ENCODE measurements at places on chromosomes 11 and 22.

DNA sequence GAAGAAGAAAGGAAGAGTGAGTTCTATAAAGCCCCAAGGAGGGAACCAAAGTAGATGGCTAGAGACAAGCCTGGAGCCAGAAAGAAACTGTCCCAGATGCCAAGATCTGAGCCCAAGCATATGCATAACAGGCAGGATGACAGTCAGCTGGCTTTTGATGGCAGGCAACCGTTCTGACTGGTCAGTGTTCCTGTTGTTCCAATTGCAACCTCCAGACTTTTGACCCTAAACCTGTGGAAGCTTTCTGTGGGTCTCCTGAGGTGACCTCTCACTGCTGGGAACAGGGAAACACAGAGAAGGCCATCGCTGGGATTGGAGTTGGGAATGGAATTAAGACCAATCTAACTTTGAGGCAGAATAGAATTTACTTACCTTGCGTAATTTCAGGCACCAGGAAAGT lies 21.6 kb upstream of the NNMT start:
- DNase-seq, result no peak

DNA sequence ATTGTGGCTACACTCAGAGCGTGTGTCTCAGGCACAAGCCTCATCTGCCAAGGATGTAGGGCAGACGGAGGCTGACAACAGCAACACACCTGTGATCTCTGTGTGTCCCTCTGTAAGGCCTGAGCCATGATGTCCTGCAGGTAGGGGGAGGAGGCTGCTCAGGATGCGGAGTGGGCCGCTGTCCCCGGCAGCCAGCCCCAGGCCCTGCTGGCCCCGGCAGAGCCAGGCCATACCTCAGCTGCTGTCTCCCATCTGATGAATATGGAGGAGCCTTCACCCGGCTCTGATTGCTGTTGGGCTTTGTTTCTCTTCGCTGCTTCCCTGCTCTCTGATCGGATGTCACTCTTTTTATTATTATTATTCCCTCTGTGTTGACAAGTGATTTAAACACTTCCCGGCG lies 83.6 kb upstream of the NCAM1 start:
- DNase-seq, result no peak

DNA sequence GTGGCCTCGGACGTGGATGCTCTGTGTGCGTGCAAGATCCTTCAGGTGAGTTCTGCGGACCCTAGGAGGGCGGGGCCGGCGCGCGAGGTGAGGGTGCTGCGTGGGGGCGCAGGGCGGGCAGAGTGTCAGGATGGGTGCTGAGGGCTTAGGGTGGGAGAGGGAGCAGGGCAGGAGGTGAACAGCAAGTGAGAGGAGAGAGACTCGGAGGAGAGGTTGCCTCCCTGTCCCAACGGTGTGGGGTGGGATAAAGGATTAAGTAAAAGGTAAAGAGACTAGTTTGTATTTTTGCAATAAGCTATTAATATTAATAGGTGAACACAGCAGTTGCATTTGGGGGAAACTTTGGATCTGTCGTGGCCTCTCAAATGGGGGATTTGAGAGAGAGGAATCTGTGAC lies 451 bp downstream of the CDC45 start:
- DNase-seq, result no peak

DNA sequence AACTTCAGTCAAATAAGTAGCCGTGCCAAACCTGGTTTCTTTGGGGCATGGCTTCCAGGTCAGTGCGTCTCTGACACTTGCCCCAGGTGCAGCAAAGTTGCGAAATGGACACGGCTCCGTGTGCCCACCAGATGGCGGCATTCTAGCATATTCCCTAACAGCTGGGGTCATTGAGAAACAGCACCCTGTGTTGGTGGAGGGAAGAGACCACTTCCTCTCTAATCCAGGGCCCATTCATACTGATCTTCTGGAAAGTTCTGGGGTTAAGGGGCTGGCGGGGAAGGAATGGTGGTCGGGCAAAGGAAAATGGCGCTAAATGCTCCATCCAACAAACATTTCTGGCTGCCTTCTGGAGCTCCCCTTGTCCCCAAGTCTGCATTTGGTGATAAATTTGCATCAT lies 141.2 kb upstream of the TIMP3 start:
- peak; percentile 5 for DNase-seq

DNA sequence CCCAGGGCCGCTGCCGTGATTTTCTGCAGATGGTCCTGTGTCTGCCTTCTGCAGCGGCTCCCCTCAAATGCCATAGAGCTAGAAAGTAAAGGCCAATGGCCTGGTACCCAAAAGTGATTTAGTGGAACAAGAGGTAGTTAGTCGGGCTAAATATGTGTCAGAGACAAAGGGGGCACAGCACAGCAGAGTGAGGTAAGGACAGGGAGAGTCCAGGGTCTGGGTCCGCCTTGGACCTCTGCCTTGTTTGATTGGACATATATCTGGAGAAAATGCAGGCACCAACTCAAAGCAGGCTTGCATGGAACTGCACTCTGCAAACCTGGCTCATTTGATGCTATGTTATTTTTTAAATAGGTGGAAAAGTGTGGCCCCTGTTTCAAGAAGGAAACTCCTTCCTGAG lies 249.6 kb upstream of the B3GAT1 start:
- DNase-seq, result no peak

DNA sequence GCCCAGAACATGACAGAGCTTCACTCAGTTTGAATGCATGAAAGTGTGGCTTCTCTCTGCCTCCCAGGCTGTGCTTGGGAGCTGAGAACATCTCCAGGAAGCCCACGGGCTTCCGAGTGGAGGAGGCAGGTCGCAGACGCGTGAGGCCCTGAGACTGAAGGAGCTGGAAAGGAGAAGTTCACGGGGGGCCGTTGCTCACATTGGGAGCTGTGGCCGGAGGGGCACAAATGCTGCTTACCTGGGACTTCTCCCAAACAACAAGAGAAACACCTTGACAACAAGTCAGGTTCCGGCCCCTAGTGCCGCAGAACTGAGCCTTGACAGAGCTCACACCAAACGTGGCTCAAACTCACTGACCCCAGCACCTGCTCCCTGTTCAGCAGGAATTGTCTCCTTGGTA lies 207.0 kb downstream of the BRD1 start:
- DNase-seq, result no peak

DNA sequence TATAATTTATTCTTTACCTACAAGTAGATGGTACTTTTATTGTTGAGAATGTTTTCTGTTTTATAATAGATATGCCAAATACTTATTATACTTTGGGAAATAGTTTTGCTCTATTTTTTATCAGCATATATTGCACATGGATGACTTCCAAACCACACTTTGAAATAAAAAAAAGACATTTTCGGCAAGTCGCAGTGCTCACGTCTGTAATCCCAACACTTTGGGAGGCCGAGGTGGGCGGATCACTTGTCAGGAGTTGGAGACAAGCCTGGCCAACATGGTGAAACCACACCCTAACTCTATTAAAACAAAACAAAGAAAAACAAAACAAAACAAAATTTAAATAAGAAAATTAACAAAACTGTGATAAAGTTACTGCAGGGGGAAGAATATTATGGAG lies 983.9 kb upstream of the CNTN5 start:
- no peak for DNase-seq

GRCh38 chr11:118006153-118006534 lies 19.9 kb downstream of the IL10RA start:
- no peak for DNase-seq

DNA sequence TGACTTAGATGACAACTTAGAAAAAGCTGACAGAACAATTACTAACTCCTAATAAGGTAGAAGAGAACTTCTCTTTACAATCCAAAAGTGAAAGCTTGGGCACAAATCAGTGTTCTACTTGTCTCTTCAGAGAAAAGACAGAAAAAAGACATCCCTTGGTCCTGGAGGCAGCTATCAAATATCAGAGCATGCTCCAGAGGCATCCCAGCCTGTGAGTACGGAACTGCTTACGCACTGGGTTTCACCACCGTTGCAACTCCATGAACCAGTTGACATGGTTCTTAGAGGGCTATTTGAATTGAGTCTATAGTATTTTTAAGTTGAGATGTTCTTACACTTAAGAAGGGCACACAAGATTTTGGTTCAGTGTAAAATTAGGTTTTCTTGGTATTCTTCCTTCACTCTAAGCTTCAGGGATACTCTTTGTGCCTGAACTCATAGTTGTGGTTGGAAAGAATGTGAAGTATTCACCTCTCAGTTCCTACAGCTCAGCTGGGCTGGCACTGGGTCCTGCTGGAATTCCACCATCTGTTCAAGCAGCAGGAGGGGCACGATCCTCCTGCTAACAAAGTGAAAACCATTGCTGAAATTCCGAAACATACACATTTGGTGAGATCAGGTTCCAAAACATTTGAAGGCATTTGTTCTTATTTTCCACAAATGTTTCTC lies 6.3 kb downstream of the AKIP1 start:
- DNase-seq, result peak; percentile 92

- DNase-seq, result no peak
These were observed 1.9 kb upstream of the SSTR3 start for GRCh38 chr22:37213941-37214730.

DNA sequence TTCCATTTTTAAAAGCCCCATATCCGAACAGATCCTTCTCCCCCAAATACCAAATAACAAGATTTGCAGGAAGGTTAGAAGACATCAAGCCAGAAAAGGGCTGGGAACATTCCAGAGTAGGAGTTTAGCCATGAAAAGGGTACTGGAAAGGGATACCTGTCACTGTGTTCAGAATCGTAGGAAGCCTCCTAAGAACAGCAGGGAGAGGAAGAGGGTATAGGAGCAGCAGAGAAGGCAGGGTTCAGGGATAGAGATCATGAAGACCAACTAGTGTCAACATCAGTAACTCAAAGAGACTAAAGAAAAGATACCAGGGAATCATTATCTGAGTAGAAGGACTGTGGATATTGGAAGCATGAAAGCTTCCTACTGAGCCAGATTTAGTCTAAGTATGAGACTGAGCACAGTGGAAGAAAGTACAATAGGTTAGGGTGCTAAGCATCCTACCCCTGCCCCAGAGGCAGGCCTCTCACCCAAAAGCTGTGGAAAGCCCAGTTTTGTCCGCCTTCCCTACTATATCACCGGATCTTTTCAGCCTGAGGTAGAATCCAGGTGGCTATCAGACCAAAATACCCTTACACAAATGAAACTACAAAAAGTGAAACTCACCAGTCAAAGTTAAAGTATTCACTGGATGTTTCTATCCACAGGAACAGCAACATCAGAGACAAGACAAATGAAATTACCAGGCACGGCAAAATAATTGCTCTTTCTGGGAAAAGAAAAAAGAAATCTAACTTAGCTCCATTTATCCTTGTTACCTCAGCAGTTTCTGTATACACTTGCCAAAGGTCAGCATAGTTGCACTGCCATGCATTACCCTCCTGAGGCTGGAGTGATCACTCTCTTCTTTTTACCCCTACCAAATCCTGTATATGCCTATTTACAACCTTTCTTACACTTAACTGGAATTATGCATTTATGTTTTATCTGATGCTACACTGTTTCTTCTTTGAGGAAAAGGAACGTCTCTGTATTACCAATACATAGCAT lies 16.7 kb downstream of the GDPD4 start:
- no peak for DNase-seq

- peak; percentile 28 for DNase-seq
These were observed 1.8 kb upstream of the PACS1 start for GRCh38 chr11:66068154-66068821.

GRCh38 chr22:49918911-49919881 lies 762 bp downstream of the CRELD2 start:
- no peak for DNase-seq

DNA sequence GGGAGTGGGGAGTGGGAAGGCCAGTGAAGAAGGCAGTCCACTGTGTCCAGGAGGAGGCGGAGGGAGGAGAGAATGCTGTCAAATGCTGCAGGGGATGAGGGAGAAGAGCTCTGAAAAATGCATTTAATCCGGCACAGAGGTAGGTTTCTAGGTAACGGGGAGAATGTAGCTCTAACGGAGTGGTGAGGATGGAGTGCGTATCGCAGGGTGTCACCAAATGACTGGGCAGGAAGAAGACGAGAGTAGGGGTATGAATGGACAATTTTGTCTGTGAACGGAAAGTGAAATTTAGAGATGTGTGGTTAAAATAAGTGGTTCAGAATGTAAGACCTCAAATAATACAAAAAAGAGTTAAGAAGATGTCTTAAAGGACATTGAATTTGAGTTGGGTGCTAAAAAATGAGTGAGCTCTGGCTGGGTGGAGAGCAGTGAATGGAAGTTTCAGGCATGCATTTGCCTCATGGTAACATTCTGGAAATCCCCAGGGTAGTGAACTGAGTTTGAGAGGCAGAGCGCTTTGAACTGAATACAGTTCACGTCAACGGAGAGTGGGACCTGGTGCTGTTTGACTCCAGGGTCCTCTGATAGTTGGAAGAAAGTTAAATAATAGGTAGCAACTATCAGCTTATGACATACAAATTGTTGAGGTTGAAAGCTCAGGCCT lies 81.3 kb upstream of the CADM1 start:
- no peak for DNase-seq

DNA sequence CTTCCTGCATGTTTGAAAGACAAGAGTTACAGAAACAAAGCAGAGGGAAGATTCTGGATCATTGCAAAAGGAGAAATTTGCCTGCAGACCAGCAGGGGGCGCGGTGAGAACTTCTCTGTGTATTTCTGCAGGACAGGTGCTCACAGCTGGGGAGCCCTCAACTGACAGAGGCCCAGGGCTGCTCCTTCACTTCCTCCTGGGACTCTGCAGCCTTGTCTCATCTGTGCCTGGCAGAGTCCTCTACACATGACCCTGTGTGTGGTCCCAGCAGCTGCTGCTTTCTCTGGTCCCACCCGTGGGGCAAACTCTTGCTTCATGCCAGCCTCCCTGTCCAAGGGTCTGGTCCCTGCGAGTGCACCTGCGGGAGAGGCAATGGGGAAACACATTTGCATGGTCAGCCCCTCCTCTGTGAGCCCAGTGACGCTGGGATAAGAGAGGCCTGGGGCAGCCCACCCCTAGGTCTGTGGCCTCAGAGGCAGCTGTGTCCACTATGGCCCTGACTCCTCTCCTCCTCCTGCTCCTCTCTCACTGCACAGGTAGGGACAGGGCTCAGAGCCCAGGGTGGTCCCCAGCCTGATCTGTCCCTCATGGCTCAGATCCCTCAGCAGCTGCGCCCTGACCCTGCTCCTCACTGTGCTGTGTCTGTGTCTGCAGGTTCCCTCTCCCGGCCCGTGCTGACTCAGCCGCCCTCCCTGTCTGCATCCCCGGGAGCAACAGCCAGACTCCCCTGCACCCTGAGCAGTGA lies 43.2 kb upstream of the VPREB1 start:
- peak; percentile 29 for DNase-seq

GRCh38 chr11:34154059-34154875 lies 48.8 kb downstream of the NAT10 start:
- DNase-seq, result no peak

GRCh38 chr11:74033046-74033445 lies 24.2 kb upstream of the UCP3 start:
- DNase-seq, result no peak

DNA sequence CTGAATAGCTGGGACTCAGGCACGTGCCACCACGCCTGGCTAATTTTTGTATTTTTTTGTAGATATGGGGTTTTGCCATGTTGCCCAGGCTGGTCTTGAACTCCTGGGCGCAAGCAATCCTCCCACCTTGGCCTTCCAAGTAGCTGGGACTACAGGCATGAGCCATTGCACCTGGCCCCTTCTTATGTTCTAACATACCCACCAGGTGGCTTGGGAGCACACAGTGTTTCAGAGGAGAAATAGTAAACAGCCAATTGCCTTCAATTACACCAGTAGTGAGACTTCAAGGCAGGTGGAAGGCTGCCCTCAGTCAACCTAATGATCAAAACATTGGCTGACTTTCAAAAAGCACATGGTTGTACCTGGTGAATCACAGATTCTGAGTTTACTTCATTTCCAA lies 167.2 kb downstream of the SWAP70 start:
- no peak for DNase-seq

All from kidney glomerular epithelial cell (primary cell).